ENCODE measurements at places on chromosomes 2 and 18. TPM values are rescaled to one million over a fixed set of nuclear protein-coding genes. Genes with fewer than 3 reads are reported as not detected.

DNA sequence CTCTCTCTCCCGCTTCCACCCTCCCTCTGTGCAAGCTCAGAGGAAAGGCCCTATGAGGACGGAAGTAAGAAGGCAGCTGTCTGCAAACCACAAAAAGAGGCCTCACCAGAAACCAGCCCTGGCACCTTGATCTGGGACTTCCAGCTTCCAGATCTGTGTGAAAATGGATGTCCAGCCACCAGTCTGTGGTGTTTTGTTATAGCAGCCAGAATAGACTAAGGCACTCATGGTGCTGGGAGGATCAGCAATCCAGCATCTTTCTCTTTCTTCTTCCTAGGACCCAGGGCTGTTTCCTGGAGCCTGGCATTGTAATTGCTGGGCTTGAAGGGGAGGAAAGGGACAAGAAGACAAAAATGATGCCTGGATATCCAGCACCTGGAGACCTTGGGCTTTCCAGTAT, 122.5 kb downstream of the SOCS6 start:
- H3K4me3 ChIP-seq: no peak overlapping the region
- no peak overlapping the region for H3K27ac ChIP-seq
- H3K27me3 ChIP-seq: no peaks in the 10 kb centered on the region
- H3K4me1 ChIP-seq: peaks cover 11% of the 10 kb centered on the region
- no peak for DNase-seq

Gene LAMA3
- 9.3 TPM for total RNA-seq

Gene VWC2L
- not detected for total RNA-seq

GRCh38 chr2:163417596-163418337, 318.0 kb downstream of the FIGN start:
- no peak overlapping the region for H3K27ac ChIP-seq
- H3K4me1 ChIP-seq: no peaks in the 10 kb centered on the region
- DNase-seq: no peak
- no peaks in the 10 kb centered on the region for H3K27me3 ChIP-seq

Gene DNAJC5G
- not detected for total RNA-seq

GRCh38 chr18:21996351-21996826, 173.0 kb upstream of the GATA6 start:
- H3K4me3 ChIP-seq: no peak overlapping the region
- peak overlapping the region; percentile 78 for H3K27ac ChIP-seq
- DNase-seq: peak; percentile 70
- H3K27me3 ChIP-seq: no peaks in the 10 kb centered on the region
- H3K36me3 ChIP-seq: no peaks in the 10 kb centered on the region

Gene HOXD8
- total RNA-seq: 3.1 TPM

GRCh38 chr2:176161825-176162626, 4.9 kb downstream of the HOXD3 start:
- H3K36me3 ChIP-seq: no peaks in the 10 kb centered on the region
- no peak overlapping the region for H3K4me3 ChIP-seq
- peaks cover 59% of the 10 kb centered on the region for H3K27me3 ChIP-seq
- H3K4me1 ChIP-seq: peaks cover 37% of the 10 kb centered on the region

Gene ABHD1
- not detected for total RNA-seq

- H3K4me1 ChIP-seq: peaks cover 34% of the 10 kb centered on the region
- H3K36me3 ChIP-seq: peaks cover 10% of the 10 kb centered on the region
- H3K4me3 ChIP-seq: peak overlapping the region; percentile 83
- H3K27ac ChIP-seq: no peak overlapping the region
Observed at GRCh38 chr2:71069376-71069775, 928 bp downstream of the NAGK start.

GRCh38 chr18:8616028-8616401, 6.8 kb downstream of the RAB12 start:
- no peak for DNase-seq
- H3K4me3 ChIP-seq: no peak overlapping the region
- H3K27me3 ChIP-seq: no peaks in the 10 kb centered on the region
- no peak overlapping the region for H3K27ac ChIP-seq

Gene SLC5A7
- total RNA-seq: not detected

DNA sequence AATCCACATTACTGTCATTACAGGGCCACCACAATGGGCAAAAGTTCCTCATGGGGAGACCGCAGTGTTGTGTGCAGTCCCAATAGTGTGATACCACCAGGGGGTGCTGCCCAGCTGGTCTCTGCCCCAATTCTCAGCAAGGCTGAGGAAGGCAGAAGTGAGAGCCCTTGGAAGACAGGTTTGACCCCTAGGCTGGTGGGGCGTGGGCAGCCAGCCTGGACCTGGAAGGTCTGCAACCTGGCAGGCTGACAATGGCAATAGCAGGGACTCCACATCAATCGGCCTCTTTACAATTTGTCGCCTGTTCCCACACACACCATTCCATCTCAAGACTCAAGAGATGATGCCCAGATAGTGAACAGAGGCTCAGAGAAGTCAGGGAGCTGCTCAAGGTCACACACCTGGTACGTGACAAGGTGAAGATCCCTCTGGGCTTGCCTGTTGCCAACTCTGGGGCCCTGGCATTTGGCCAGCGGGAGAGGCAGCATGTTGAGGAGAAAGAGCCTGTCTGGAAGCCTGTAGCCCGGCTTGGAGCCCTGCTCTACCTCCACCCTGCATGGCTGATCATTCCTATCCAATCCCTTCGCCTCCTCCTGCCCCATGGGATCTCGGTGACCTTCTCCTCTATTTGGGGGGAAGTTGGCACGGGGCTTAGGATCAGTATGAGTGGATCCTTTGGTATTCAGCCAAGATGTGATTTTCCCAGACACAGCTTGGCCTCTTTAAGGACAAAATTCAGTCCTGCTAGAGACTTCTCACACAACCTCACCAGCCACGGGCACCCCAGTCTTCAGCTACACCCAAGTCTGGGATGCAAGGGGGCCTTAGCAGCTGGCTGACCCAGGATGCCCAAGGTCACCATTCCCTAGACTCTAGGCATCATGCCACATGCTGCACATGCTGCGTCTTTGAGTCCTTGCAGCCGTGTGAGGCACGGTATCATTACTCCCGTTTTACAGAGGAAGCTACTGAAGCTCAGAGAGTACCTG, 2.9 kb upstream of the ATOH8 start:
- DNase-seq: peak; percentile 84
- H3K27me3 ChIP-seq: no peaks in the 10 kb centered on the region
- no peak overlapping the region for H3K4me3 ChIP-seq
- H3K27ac ChIP-seq: no peak overlapping the region
- H3K4me1 ChIP-seq: peaks cover 34% of the 10 kb centered on the region
- H3K36me3 ChIP-seq: no peaks in the 10 kb centered on the region

Gene SCN9A
- total RNA-seq: 9.9 TPM

DNA sequence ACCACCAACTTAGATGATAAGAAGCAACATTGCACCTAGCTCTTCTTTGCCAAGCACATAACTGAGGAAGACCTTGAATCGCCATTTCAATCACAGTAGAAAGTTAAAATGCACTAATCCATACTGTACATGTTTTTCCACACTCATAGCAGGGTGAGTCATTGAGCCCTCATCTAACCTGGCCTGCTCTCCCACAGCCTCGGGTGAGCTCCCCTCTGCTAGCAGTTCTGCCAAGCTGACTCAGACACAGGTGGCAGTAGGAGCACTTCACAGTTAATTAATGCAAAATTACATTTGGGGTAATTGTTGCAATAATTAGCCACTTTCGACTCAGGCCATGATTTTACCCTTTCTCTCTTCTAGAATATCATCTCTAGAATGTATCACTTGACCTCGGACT, 1632.8 kb upstream of the CELF4 start:
- no peak overlapping the region for H3K27ac ChIP-seq
- H3K36me3 ChIP-seq: no peaks in the 10 kb centered on the region
- H3K4me3 ChIP-seq: no peak overlapping the region

GRCh38 chr2:229220254-229220653, 50.8 kb downstream of the PID1 start:
- no peaks in the 10 kb centered on the region for H3K27me3 ChIP-seq
- DNase-seq: no peak
- no peak overlapping the region for H3K27ac ChIP-seq
- no peaks in the 10 kb centered on the region for H3K36me3 ChIP-seq

DNA sequence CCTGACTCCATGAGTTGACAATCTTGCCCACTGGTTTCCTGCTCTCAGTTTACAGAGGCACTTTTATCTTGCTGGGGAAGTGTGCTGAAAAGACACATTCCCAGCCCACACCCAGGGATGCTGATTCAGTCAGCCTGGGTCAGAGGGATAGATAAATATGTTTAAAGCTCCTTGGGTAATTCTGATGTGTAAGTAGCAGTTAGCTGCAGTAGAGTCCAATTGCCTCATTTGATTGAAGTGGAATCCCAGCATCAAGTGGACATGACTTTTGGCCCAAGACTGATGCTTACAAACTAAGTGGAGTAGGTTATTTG, 29.4 kb downstream of the PSD4 start:
- no peak overlapping the region for H3K27ac ChIP-seq
- no peaks in the 10 kb centered on the region for H3K27me3 ChIP-seq
- H3K4me3 ChIP-seq: no peak overlapping the region
- no peak for DNase-seq
- H3K4me1 ChIP-seq: peaks cover 34% of the 10 kb centered on the region

- no peak overlapping the region for H3K4me3 ChIP-seq
- no peak for DNase-seq
- H3K27ac ChIP-seq: no peak overlapping the region
- H3K36me3 ChIP-seq: no peaks in the 10 kb centered on the region
Observed at GRCh38 chr2:76870011-76870410, 652.2 kb downstream of the LRRTM4 start.

- H3K4me3 ChIP-seq: no peak overlapping the region
- H3K27me3 ChIP-seq: no peaks in the 10 kb centered on the region
- H3K4me1 ChIP-seq: peaks cover 21% of the 10 kb centered on the region
Observed at GRCh38 chr2:239692362-239692851, 291.6 kb upstream of the HDAC4 start.

Gene ERICH2
- not detected for total RNA-seq

DNA sequence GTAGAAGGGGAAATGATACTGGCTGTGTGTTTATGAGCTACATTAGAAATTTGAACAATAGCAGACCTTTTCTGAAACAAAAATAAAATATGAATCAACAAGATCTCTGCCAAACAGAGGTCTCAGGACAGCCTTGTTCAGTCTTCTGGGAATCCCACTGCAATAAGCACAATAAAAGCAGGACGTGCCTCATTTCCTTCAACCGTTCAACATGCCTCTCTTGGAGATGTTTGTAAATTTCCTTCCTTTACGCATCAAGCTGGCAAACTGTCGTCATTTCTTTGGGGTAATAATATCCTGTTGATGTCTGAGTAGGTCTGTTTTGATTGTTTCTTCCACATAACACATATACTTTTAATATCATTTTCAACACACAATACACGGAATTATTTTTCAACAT, 77.2 kb downstream of the TCF4 start:
- no peaks in the 10 kb centered on the region for H3K4me1 ChIP-seq
- H3K27me3 ChIP-seq: no peaks in the 10 kb centered on the region
- DNase-seq: no peak
- H3K27ac ChIP-seq: no peak overlapping the region
- no peak overlapping the region for H3K4me3 ChIP-seq

DNA sequence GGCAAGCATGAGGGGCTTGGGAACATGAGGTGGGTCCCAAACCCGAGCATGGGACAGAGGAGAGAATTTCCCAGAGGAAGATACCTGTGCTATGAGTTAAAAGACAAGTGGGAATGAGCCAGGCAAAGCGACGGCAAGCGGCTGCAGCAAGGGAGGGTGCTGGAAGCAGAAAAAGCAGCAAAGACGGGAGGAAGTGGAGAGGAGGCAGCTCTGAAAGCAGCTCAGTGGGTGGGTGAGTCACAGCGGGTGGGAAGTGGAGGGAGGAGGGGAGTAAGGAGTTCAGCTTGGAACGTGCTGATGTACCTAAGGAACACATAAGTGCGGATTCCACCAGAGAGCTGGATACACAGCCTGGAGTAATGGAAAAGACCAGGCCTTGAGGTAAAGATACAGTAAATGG, 41.4 kb downstream of the THUMPD2 start:
- no peak for DNase-seq
- H3K27ac ChIP-seq: no peak overlapping the region
- no peaks in the 10 kb centered on the region for H3K36me3 ChIP-seq

Gene EHD3
- 0.99 TPM for total RNA-seq

DNA sequence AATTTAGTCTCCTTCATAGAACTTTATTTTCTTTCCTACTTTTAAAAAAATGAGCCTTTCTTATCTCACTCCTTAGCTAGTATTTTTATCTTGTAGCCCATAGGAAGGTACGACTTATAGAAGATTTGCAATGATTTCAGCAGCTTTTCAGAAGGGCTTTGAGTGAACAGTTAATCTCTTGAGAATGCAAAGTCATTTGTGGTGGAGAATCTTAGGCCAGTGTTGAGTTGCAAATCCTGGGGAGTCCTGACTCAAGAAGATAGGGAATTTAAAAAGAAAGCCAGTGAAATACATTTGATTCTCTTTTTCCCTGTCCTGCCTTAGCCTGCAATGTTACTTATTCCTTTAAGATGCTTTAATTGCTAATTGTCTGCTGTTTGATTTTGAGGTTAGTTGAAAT, 33.6 kb downstream of the LYPD6 start:
- H3K36me3 ChIP-seq: no peaks in the 10 kb centered on the region
- no peaks in the 10 kb centered on the region for H3K27me3 ChIP-seq

DNA sequence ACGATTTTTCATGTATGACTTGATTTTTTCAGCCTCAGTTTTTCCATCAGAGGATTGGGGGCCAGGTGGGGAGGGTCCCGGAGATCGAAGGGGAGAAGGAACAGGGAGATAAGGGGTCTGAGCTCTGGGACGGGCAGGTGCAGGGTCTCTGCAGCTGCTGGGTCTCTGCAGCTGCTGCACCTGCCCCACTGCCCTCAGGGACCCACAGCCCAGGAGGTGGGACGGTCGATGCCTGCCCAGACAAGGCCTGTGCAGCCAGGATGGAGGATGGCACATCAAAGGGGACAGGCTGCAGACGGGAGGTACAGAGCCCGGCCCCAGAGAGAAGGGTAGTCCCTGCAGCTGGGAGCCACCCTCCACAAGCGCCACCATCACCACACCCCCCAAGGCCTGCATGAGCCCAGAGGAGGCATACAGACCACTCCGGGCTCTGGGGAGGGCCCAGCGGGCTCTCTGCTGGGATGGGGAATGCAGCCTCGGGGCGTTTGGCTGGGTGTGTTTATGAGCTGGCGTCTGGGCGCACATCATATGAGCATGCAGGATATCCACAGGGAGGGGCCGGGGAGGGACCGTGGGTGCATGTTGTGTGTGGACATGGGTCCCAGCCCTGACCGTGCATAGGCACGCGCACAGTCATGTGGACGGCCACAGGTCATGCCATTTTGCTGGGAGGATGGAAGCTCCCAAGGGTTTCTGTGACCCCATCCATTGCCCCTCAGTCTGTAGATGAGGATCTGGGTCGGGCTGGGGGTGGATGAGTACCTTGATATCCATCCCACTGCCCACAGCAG, 34.9 kb upstream of the GPC1 start:
- no peak overlapping the region for H3K4me3 ChIP-seq
- H3K27me3 ChIP-seq: no peaks in the 10 kb centered on the region
- no peaks in the 10 kb centered on the region for H3K4me1 ChIP-seq
- DNase-seq: peak; percentile 3
- H3K27ac ChIP-seq: no peak overlapping the region

DNA sequence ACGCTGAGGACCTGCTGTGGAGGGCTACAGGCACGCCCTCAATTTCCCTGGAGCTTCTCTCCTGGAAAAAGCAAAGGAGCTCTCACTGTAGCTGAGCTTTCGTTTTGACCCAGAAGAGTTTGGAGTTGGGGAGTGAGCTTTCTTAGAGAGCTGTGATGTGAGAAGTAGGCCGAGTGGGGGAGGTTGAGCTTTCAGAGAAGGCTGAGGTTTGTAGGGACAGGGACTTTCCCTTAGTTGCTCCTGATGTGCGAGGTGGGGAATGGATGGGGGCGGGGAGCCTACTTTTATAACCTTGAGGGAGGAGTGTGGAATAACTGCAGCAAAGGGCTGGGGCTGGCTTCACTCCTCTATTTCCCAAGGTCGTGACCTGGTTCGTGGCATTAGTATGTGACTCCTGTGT, 47.1 kb downstream of the ZNF532 start:
- DNase-seq: no peak
- H3K27ac ChIP-seq: no peak overlapping the region
- H3K27me3 ChIP-seq: no peaks in the 10 kb centered on the region
- no peaks in the 10 kb centered on the region for H3K36me3 ChIP-seq

All from body of pancreas (tissue), 4 donors.